ENCODE measurements at places on chromosomes 12 and 14.

DNA sequence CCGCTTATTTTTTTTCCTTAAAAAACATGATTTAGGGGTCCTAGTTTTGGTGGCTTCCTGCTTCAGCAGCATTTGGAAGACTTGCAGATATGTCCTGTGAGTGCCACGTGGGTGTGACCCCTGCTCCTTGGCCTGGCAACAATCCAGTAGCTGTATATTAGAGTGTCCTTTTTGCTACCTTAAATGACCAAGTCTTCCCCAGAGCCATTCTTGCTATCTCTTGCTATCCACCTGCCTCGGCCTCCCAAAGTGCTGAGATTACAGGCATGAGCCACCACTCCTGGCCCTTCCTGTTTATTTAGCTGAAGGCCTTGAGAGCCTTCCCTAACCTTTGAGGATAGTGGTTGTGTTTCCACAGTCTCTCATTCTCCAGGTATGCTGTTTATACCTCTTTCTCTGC lies 17.0 kb downstream of the TPCN1 start:
- no peak for DNase-seq

DNA sequence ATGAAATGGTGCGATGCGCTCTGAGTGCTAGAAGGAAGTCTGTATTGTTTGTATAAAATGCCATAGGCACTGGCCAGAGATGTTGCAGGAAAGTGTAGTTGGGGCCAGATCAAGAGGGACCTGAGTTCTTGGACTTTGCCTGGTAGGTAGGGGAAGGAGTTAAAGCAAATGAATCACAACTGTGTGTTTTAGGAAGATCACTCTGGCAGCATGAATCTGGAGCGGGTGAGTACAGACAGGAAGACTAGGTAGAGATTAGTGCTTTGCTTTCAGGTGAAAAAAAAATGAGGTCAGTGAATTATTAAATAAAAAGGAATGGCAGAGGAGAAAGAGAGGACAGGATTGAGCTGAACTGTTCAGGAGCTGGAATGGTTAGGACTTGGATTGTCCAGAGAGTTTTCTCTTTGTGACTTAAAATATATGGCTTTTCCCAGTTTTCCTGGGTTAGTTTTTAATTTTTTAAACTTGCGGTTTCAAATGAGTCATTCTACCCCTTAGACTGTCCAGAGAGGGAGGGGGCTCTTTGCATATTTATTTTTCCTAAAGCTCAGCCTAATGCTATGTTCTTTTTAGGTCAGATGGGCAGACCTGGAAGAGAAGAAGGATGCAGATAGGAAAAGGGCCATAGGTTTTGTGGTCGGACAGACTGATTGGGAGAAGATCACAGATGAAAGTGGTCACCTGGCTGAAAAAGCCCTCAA lies 41.1 kb downstream of the PROX2 start:
- no peak for DNase-seq

- no peak for DNase-seq
These were observed 1.4 kb upstream of the ZFP36L1 start for GRCh38 chr14:68794130-68794850.

DNA sequence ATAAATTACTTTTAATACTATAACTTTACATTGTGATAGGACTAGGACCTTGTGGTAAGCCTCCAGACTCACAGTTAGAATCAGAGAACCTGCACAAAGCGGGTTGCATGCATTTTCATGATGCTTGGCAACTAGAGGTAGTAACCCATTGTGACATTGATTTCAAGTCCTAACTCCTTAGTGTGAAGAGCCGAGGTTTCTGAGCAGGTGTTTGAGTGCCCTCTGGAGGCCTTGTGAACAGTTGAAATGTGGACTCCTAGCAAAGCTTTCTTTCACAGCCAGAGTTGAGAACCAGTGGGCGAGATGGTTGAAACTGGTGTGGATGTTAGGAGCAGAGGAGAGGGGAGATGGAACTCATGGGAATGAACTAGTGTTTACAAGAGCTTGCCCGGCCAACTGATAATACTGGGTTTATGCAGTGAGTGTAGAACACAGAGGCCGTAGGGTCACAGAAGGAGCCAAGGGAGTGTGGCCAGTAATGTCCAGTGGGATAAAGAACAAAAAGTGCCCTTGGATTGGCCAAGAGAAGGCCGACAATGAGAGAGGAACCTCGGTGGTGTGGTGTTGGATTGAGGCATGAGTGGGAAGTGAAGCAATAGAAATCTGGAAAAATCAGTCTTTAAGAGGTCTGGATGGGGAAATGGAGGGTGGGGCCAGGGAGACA lies 10.9 kb downstream of the ZNF664 start:
- DNase-seq: peak; percentile 8

DNA sequence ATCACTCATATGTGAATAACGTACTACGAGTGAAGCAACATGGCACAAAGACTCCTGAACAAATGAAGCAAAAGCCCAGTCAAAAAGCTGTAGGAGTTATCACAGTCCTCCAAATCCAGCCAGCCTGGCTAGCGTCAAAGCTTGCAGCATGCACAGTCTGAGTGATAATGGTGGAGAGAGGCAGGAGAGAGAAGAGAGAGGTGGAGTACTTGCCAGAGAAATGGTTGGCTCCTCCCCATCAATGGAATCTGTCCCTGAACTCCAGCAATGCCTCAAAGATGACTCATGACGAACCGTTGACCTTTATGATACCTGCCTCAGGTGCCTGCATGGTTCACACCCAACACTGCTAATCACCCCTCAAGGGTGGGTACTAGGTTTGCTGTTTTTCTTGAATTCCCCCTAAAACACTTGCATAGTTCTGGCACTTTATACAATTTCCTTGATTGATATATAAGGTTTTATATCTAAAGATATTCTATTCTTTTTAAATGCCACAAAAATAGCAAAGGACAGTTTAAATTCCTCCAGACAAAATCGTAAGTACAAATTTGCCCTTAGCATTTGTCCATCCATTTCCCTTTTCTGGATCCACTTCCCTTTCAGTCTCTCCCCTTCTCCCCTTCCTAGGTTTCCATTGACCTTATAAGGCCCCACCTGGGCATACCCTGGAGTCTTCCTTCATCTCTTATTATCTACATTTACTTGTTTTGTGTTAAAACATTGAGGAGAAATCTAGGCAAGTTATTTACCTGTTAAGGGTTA lies 10.2 kb downstream of the ARHGDIB start:
- no peak for DNase-seq

Data from stimulated activated CD4-positive, alpha-beta T cell treated with anti-CD3 and anti-CD28 coated beads, Interleukin-1b, Interleukin-23, amount 100 ng/mL, for 1 hour (primary cell).